ENCODE measurements at places on chromosomes 2 and 18. TPM values are rescaled to one million over a fixed set of nuclear protein-coding genes. Genes with fewer than 3 reads are reported as not detected.
A peak's percentile ranks its signal among the peaks of the same experiment; 100 is the strongest.

The NEU2 gene
- not detected for polyA plus RNA-seq

The UGT1A6 gene
- polyA plus RNA-seq = 133 TPM

The ZSCAN30 gene
- polyA plus RNA-seq = 11.3 TPM

The SH3RF3 gene
- 0.08 TPM for polyA plus RNA-seq

The CDH19 gene
- polyA plus RNA-seq = not detected

The C1QL2 gene
- polyA plus RNA-seq = not detected

The CCDC102B gene
- polyA plus RNA-seq = 0.25 TPM

The STRADB gene
- 14.6 TPM for polyA plus RNA-seq

The OBSL1 gene
- 14.8 TPM for polyA plus RNA-seq

The RBM43 gene
- 1.9 TPM for polyA plus RNA-seq

The SLC1A4 gene
- 8.2 TPM for polyA plus RNA-seq

The LYPD1 gene
- 0.02 TPM for polyA plus RNA-seq

The CAPN13 gene
- polyA plus RNA-seq = 0.09 TPM

The CAMKMT gene
- polyA plus RNA-seq = 8.8 TPM

The FAM117B gene
- 0.94 TPM for polyA plus RNA-seq

The SCN3A gene
- polyA plus RNA-seq = not detected

The C2orf78 gene
- polyA plus RNA-seq = not detected

The ZSWIM2 gene
- polyA plus RNA-seq = not detected

The CFAP65 gene
- polyA plus RNA-seq = not detected

The KYNU gene
- polyA plus RNA-seq = 3.9 TPM

GRCh38 chr18:13551841-13552733, 174.3 kb downstream of the FAM210A start:
- no peak for DNase-seq

GRCh38 chr2:195498839-195499490, 158.1 kb upstream of the SLC39A10 start:
- no peak for DNase-seq

GRCh38 chr18:1467461-1467964, 562.8 kb downstream of the ADCYAP1 start:
- DNase-seq = no peak

- DNase-seq = no peak
Measured at GRCh38 chr2:238183821-238184220, 19.7 kb downstream of the ILKAP start.

DNA sequence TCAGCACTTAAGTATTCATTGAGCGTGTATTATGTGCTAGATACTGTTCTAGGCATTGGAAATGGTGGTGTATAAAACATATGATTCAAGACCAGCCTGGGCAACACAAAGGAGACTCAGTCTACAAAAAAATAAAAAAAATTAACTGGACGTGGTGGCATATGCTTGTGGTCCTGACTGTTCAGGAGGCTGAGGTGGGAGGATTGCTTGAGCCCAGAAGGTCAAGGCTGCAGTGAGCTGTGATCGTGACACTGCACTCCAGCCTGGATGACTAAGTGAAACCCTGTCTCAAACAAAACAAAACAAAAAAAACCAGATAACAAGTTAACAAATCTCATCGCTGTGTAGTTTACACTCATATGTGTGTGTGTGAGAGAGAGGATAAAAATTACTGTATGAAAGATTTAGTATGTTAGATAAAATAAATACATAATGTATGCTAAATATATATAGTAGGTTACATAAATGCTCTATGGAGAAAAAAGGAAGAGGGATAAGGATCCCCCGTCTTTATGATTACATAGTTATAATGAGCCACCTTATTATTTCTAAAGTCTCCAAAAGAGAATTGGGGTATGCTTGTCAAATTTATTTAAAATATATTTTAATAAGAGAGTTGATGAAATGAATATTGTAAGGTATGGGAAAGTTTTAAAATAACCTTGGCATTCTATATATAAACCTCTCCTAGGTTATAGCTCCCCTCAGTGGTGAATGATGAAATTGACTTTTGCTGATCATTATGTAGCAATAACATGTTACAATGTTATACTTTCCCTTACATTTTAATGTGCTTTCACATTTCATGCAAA, 69.2 kb downstream of the EHBP1 start:
- no peak for DNase-seq

GRCh38 chr2:210954386-210954907, 398.0 kb downstream of the CPS1 start:
- DNase-seq = no peak

DNA sequence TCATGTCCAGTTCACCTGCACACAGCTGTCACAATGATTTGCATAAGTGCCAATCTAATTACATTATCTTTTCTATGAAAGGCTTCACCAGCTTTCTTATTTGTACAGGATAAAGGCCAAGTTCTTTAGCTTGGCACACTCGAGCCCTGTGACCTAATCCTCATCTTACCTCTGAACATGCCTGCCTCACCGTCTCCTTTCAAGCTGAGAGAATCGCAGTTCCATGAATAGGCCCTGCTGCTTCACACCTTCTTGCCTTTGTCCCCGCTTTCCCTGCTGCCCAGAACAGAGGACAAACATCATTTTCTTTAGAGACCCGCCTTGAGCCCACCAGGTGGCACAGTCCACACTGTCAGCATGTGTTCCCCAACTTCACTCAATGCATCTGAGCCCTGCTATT, 1094.7 kb downstream of the BCL11A start:
- no peak for DNase-seq

DNA sequence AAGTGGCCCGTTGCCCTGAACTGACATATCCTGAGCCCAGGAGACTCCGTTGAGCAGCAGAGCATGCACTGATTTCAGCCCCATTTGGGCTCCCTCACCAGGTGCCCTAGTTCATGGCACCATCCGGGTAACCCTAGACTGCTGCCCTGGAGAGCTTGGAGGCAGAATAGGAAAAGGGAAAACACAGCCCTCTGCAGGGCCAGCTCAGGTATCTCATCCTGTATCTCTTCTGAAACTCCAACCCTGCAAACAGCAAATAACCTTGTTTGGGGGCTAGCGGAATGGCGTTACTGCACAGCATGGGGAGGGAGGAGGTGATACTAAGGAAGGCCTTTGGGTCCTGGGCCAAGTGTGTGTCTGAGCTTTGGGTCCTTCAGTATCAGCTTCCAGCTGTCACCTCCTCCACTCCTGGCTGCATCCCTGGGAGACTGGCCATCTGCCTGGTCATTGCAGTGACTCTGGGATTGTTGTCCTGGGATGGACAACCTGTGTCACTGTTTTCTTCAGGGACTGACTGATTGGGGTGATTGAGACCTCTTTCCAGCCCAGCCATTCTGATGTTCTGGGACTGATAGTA, 233.8 kb upstream of the SKOR2 start:
- no peak for DNase-seq

- no peak for DNase-seq
Measured at GRCh38 chr2:121089166-121089510, 195.9 kb downstream of the TFCP2L1 start.

GRCh38 chr2:215161301-215161829, 22.9 kb upstream of the ABCA12 start:
- no peak for DNase-seq

- no peak for DNase-seq
Measured at GRCh38 chr2:7375901-7376300, 458.7 kb downstream of the RNF144A start.

- no peak for DNase-seq
Measured at GRCh38 chr2:189700681-189701080, 26.2 kb downstream of the ANKAR start.

DNA sequence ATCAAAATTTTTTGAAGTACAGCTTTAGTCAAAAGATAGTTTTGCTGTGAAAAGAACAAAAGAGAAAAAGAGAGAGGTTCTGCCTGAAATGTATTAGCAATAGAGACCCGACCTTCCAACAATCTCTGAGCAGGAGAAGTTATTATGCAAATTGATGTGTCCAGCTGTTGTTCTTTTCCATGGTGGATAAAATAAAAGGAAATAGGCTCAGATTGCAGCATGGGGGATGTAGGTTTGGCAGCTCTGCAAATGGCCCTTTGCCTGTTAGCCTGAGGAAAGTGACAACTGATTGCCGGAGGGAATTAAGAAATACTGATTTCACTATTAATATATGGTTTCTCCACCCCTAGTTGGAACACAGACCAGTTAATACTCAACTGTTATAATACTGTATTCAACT, 1283.2 kb upstream of the NXPH2 start:
- DNase-seq = no peak

DNA sequence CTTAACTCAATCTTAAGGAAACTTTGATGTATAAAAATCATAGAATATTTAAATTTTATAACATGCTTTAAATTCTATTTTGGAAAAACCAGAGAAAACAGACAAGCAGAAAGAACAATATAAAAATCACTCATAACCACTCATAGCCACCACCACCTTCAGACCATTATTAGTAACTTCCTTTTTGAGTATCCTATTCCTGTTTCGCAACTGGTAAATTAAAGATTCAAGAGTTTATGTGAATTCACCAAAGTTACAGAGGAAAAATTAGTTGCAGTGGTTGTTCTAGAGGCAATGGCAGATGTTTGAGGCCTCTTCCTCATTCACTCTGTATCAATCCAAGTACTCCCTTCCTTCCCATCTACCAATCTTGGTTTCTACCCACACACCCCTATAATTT, 49.3 kb upstream of the PROKR1 start:
- DNase-seq = no peak

DNA sequence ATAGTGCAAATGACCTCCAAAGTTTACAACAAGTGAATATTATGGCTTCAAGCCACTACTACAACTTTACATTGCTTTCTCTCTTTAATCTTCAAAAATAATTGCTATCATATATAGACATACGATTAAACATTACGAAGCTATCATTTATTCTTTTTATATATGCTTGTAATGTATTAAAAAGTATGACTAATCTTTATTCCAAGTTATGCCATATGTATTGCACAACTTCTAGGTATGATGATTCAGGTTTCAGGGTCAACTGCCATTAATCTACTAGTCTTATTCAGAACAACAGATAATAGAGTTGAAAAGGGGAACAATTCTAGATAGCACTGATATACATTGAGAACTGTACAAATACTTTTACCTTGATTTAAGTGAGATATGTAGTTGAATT, 506.2 kb upstream of the TMEFF2 start:
- no peak for DNase-seq

GRCh38 chr2:165877565-165878550, 75.7 kb downstream of the TTC21B start:
- DNase-seq = no peak

DNA sequence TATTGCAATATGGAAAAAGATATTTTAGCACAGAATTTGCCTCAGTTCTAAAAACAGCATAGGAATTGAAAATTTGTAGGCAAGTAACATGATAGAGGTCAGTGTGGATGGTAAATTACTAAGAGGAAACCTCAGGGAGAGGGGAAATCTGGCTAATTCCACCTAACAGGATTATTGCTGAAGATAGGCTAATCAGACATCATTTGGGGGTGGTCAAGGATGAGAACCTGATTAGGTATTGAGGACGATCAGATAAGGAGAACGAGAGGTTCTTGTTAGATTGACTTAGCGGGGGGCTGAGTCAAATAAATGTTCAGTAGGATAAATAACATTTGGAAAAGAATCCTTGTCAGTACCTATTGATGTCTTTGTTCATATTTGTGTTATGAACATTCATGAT, 543.2 kb upstream of the LRRTM4 start:
- no peak for DNase-seq

DNA sequence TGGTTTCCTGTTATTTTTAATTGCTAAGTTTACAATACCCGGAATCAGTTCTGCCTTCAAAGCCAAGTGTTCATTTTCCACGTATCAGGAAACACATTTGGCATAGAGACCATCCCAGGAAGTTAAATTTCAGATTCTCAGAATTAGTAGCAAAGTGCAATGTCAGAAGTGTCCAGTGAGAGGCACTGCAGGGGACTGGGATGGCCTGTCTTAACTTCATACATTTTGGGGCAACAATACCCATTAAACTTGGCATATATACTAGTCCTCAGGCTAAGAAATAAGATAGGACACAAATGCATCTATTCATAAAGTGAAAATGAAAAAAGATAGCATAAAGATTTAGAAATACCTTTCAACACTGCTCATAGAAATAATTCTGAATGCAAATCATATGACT, 1.5 kb upstream of the IL1RL2 start:
- no peak for DNase-seq

GRCh38 chr2:57796527-57796926, 250.1 kb upstream of the VRK2 start:
- no peak for DNase-seq

DNA sequence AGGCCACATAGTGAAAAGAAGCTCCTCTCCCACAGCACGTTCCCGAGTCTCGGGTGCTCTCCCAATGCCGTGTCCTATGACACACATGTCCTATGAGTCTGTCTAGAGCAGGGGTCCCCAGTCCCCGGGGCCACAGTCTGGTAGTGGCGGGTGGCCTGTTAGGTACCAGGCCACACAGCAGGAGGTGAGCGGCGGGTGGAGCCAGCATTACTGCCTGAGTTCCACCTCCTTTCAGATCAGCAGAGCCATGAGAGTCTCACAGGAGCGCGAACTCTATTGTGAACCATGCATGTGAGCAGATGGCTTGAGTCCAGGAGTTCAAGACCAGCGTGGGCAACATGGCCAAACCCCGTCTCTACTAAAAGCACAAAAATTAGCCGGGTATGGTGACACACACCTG, 112.6 kb downstream of the ZBTB7C start:
- no peak for DNase-seq

GRCh38 chr2:127624320-127624755, 21.6 kb upstream of the GPR17 start:
- DNase-seq = no peak

DNA sequence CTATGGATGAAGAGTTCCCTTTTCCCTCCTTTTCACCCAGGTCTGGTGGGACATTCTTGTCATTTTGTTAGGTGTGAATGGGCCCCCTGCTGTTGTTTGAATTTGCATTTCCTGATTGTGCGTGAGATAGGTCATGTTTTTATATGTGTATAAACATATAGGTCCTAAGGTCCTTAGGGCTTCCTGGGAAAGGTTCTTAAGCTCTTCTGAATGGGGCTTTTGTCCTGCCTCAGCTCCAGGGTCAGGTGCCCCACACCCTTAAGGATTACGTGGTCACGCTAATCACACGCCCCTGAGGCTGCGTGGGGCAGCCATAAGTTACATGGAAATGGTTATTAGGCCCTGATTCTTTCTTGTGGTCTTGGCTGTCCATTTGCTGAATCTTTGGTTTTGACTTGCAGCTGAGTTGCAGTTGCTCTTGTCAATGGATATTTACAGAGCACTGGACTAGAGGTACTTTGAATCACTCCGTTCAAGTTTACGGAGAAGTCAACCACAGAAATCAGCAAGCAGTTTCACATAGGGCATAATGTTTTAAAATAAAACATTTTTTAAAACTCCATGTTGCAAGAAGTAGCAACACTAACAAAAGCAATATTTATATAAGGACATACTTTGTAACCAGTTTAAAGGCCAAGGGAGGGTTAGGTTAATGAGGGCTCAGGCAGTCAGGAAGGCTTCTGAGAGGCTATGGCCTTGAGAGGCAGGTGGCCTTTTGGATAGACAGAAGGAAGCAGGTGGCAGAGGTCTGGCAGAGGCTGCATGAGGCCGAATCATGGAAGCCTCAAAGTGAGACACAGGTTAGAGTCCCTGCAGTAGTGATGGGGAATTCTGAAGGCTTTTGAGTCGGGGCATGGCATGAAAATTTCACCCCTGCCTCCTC, 24.2 kb downstream of the LIPG start:
- DNase-seq = no peak

GRCh38 chr2:110688594-110689091, 10.8 kb upstream of the BUB1 start:
- DNase-seq = no peak

- no peak for DNase-seq
Measured at GRCh38 chr2:98172951-98173350, 86.0 kb downstream of the VWA3B start.

GRCh38 chr2:189641590-189641989, 19.7 kb upstream of the ASNSD1 start:
- no peak for DNase-seq

GRCh38 chr2:173427887-173428668, 73.4 kb downstream of the CDCA7 start:
- DNase-seq = peak; percentile 94
